Fibroblast of skin of scalp (primary cell): ENCODE measurements at places on chromosomes 5 and 9.

- DNase-seq = peak; percentile 90
These were observed 179.5 kb upstream of the TARS1 start for GRCh38 chr5:33261305-33261704.

DNA sequence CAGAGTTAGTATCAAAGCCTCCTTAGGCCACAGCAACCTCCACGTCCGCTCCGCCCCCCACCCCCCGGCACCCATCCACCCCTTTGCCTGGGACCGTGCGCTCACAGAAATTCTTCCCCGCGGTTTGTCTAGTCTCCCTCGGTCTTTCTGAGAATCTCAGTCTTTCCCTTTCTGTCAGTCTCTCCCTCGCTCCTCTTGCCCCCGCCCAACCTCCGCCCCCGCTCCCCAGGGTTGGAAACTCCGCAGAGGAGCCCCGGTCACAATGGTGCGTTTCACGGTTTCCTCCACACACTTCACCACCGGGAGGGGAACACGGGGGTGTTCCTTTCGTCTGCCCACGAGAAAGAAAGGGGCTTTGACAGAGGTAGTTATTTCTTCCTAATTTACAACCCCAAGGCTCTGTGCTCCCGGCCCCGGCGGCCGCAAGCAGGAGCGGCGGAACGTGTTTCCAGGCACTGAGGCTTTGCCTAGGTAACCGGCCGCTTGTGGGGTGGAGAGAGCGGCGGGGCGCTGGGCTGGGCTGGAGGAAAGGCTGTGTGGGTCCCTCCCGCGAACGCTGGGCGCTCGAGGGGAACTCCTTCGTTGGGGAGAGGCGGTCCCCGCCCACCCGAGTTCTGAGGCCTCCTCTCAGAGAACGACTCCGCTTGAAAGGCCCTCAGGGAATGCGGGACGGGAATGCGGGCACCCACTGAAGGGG is 2.1 kb downstream of the NR4A3 start:
- peak; percentile 3 for DNase-seq

DNA sequence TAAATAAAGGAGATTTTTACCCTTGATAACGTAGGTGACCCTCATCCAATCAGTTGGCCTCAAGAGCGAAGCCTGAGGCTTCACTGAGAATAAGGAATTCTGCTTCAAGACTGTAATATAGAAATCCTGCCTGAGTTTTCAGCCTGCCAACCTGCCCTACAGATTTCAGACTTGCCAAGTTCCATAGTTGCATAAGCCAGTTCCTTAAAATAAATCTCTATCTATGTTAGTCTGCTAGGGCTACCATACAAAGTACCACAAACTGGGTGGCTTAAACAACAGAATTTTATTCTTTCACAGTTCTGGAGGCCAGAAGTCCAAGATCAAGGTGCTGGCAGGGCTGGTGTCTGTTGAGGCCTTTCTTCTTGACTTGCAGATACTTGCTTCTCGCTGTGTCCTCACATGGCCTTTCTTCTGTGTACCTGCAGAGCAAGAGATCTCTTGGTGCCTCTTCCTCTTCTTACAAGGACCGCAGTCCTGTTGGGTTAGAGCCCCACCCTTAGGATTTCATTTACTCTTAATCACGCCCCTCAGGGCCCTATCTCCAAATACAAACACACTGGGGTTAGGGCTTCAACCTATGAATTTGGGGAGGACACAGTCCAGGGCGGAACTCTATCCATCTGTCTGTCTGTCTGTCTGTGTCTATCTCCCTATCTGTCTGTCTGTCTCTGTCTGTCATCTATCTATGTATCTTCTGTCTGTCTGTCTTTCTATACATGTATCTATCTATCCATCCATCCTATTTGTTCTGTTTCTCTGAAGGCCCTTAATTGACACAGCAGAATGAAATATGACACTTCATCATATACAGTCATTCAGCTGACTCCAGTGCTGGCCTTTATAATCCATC is 17.0 kb upstream of the CMBL start:
- no peak for DNase-seq

- DNase-seq = no peak
These were observed 10.0 kb downstream of the CRAT start for GRCh38 chr9:129100383-129101169.

GRCh38 chr5:179568721-179569120 is 18.4 kb downstream of the RUFY1 start:
- DNase-seq = no peak

DNA sequence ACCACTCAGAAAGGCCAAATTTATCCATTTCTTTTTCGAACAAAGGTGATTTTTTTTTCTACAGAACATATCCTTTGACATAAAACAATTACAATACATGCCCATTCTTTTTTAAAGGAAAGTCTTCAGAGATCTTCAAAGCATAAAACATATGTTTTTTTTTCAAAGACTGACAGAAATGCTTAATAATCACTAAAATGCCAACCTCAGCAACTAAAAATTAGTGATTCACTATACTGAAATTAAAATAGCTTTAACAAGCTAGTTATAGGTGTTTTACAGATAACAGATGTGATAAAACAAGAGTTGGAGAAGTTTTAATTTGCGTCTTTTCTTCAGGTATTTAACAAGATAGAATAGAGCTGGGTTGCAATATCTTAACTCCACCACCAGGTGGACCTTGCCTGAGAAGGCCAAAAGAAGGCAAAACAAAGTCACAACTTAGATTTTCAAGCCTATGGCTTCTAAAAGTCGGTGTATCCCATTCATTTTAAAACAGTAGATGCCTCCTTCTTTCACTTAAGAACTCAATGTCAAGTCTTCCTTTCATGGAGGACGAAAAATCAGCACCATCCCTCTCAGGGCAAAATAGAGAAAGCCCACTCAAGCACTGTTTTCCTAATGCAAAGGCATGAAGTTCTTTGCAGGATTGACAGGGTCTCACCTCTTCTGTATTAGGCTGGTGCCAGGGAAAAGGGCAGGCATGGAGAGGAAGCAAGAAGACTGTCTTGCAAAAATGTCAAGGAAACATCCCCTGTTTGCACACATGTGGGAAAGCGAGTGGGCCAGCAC is 31.1 kb upstream of the CPLX2 start:
- peak; percentile 4 for DNase-seq

GRCh38 chr9:2241461-2241835 is 226.3 kb downstream of the SMARCA2 start:
- DNase-seq = peak; percentile 87

GRCh38 chr9:93187574-93187973 is 3.6 kb downstream of the WNK2 start:
- no peak for DNase-seq

DNA sequence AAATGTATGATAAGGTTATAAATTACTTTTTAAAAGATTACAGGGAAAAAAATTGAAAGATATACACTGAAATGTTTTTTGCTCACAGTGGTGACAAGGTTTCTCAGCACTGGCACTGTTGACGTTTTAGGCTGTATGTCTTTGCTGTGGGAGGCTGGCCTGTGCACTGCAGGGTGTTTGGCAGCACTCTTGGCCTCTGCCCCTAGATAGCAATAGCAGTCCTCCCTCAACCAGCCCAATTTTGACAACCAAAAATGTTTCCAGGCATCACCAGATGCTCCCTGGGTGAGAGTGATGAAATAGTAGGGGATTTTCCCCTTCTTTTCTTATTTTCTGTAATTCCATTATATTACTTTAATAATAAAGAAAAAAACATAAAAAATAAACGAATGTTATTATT is 3.3 kb downstream of the CD274 start:
- no peak for DNase-seq
